ENCODE measurements at places on chromosomes 4 and X. TPM values are rescaled to one million over a fixed set of nuclear protein-coding genes. Genes with fewer than 3 reads are reported as not detected.
A peak's percentile ranks its signal among the peaks of the same experiment; 100 is the strongest.

PPP1R3F gene
- 1.3 TPM for total RNA-seq

GRCh38 chrX:28584025-28584424 lies 3.2 kb upstream of the IL1RAPL1 start:
- no peak for DNase-seq

DNA sequence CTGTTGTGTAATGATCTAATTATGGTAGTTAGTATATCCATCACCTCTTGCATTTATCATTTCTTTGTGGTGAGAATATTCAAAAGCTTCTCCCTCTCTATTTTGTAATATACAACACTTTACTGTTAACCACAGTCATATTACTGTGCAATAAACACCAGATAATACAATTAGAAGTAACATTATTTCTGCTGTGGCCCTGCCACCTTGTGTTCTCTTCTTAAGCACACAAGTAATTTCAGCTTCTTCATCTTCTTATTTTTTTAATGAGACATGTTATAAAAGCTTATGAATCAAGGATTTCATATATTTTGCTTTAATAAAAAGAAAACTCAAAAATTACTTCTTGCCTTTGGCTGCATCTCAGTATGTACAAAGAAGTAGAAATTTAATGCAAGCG lies 675.2 kb upstream of the INTU start:
- DNase-seq, result no peak

SGCB gene
- 8.7 TPM for total RNA-seq

DNA sequence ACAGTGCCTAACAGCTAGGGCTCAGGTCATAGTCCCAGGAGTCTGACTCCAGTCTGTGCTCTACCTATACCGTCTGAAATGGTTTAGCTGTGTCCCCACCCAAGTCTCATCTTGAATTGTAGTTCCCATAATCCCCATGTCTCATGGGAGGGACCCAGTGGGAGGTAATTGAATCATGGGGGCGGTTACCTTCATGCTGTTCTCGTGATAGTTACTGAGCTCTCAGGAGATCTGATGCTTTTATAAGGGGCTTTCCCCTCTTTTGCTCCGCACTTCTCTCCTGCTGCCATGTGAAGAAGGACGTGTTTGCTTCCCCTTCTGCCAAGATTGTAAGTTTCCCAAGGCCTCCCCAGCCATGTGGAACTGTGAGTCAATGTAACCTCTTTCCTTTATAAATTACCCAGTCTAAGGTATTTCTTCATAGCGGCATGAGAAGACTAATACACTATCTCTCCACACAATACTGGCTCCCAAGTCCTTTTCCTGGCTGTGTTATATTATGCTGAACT lies 110.8 kb downstream of the AFAP1 start:
- DNase-seq, result no peak

GRCh38 chr4:156734965-156735895 lies 236.4 kb downstream of the PDGFC start:
- peak; percentile 3 for DNase-seq

- DNase-seq, result peak; percentile 76
Measured at GRCh38 chr4:27010334-27010940, 149.8 kb downstream of the STIM2 start.

DNA sequence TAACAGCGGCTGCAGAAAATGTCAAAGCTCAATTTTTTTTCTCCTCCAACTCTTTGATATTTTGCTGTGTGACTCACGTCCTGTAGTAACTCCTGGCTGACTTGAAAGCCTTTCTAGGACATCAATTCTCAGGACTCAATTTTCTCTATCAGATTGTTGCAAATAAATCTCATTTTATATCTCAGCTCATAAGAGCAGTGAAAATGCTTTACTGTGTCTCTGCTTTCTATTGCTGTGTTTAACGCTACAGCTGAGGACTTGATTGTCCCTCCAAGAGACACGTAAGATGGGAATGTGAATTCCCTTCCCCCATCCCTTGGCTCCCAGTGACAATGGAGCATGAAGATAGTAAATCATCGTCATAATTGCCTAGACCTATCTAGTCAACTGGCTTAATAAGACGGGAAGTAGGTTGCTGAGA lies 20.5 kb upstream of the CBR4 start:
- DNase-seq, result no peak

DNA sequence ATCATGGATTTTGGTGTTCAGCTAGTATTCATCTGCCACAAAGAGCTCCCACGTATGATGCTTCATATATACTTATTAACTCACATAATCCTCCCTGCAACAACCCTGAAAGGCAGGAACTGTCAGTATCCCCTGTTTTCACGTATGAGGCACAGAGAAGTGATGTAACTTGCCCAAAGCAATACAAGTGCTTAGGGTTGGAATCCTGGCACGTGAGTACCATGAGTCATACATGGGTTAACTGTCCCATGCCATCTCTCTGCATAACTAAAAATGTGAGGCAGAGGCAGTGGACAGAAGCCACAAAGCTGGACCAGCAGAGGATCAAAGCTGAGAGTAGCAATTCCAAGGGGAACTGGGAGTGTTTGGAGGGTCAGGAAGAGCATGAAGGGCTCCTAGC lies 35.7 kb upstream of the EGFL6 start:
- DNase-seq, result peak; percentile 1

All from lung microvascular endothelial cell (primary cell).